ENCODE measurements at places on chromosomes 5 and 9. TPM values are rescaled to one million over a fixed set of nuclear protein-coding genes. Genes with fewer than 3 reads are reported as not detected.

SLC36A3 gene
- polyA plus RNA-seq, result not detected

TPRN gene
- polyA plus RNA-seq, result 6.5 TPM

ADAMTS16 gene
- not detected for polyA plus RNA-seq

TMEM252 gene
- polyA plus RNA-seq, result not detected

CER1 gene
- polyA plus RNA-seq, result not detected

IFNA13 gene
- polyA plus RNA-seq, result not detected

IFNE gene
- polyA plus RNA-seq, result not detected

DNA sequence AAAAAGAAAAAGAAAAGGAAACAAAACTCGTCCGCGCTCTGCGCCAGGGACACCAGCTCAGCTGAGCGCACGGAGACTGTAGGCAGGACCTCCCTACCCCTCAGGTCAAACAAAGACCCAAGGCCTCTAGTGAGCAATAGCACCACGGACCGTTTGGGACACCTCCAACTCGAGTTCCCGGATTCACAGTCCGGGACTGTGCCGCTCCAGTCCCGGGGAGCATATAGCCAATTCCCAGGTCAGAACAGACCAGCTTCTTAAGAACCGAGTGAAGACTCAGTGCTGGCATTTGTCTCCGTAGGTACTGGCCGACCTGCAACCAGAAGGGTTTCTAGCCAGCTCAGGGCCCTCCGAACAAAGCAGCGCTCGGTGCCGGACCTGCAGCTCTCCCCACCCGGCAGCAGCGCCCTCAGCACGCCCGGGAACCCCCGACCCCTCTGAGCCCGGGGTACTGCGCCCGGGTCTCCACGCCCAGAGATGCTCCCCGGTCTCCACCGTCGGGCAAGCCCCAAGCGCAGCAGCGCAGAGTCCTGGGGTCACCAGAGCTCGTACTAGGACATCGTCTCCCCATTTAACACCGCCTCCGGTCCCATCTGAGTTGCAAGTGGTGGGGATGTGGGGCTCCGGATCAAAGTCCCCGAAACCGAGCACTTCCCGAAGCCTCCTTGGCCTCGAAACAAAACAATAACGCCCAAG is 591 bp downstream of the ABCA1 start:
- peak; percentile 49 for DNase-seq

DNA sequence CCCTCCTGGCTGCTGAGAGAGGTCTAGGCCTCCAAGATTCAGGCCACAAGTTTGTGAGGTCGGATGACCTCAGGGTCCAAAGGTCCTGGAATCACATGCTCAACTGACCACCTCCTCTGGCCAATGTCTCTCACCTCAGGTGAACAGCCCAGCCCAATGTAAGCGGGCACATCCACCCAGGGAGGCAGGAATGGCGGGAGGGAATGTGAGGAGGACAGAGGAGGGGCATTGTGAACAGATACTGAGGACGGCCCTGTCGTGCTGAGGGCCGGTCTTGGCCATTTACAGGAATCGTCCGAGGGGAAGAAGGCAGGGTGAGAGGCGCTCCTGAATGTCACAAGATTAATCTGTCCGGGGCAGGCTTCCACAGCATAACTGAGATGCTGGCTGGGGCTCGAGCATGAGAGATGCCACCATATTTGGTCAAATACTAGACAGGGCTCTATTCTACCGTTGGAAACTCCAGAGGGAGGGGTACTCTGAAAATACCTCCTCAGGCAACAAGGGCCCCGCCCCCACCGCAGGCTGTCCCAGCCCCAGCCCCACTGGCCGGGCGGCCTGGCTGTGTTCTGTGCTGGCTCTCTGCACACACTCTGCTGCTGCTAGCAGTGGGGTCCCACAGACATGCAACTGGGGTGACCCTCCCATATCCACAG is 1.5 kb upstream of the IL17B start:
- no peak for DNase-seq

GRCh38 chr9:15304632-15305031 is 2.4 kb downstream of the TTC39B start:
- DNase-seq, result no peak

DNA sequence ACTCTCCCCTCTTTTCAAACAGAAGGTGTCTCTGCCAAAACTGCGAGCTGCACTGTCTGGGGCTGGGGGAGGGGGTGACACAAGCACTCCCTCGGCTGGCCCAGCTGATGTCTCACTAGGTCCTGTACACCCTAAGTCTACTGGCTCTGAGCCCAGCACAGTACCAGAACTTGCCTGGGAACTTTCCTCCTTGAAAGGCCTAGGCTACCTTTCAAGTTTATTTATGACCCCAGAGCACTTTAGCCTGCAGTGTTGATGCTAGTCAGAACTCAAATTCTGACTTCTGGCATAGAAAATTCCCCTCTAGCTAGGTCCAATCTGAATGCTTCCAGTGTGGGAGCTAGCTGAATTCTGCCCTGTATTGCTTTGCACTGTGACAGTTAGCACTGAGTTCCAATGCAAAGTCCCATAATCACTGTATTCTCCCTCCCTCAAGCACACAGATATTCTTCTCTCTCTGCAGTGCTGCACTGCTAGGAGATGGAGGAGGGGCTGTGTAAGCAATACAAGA is 10.5 kb downstream of the LURAP1L start:
- no peak for DNase-seq

- peak; percentile 54 for DNase-seq
Observed at GRCh38 chr5:80082731-80083100, 47.6 kb downstream of the THBS4 start.

DNA sequence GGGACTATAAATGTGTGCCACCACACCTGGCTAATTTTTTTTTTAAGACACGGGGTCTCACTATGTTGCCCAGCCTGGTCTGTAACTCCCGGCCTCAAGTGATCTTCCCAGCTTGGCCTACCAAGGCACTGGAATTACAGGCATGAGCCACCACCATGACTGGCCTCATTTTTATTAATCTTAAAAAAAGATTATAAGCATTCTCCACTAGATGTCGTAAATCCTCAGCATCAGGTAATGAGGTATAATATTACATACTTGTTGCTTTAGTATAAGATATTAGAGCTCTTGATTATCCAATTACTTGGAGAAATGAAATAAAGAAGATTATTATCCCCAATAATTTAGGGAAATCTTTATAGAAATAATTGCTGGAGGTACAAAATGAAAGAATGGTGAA is 78.2 kb upstream of the HTR1A start:
- no peak for DNase-seq

GRCh38 chr5:125333416-125333815 is 587.0 kb upstream of the ZNF608 start:
- DNase-seq, result no peak

DNA sequence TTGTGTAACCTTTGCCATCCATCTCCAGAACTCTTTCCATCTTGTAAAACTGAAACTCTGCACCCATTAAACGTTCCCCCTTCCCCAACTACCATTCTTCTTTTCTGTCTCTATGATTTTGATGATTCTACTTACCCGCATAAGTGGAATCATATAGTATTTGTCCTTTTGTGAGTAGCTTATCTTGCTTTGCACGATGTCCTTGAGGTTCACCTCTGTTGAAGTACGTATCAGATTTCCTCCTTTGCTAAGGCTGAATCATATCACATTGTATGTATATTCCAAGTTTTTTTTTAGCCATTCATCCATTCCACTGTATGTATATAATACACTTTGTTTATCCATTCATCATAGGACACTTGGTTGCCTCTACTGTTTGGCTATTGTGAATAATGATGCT is 2.9 kb upstream of the RNF130 start:
- no peak for DNase-seq

DNA sequence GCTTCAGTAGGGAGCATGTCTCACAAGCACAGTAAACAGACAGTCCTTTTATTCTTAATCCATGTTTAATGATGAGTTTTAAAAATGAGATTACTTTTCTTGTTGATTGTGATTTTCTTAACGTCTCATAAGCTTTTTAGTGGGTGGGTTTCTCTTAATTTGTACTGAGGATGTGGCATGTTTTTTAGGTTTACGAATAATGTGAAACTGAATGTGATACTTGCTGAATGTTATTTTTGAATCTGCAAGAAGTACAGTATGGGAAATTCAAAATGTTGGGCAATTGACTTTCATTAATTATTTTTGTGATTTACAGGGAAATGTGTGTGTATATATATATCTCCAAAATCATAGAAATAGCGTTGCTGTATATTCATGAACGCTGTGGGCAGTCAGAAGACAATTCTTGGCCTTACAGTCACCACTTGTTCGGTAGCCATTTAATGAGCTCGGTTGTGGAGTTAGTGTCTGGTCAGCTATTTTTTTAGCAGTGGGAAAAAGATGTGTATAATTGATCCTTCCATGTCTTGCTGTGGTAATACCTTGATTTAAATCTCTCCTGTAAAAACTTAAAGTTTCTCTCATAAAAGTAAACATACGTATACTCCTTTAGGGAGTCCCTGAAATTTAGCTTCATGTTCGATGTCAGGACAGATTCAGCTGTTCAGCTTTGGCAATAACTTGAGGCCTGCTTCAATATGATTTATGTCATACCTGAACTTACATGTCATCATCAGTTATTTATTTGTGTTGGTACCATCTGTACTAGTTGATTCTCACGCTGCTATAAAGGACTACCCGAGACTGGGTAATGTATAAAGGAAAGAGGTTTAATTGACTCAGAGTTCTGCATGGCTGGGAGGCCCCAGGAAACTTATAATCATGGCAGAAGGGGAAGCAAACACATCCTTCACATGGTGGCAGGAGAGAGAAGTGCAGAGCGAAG is 15.0 kb downstream of the ICE1 start:
- DNase-seq, result no peak

- DNase-seq, result no peak
Observed at GRCh38 chr5:173341961-173342430, 13.8 kb upstream of the STC2 start.

DNA sequence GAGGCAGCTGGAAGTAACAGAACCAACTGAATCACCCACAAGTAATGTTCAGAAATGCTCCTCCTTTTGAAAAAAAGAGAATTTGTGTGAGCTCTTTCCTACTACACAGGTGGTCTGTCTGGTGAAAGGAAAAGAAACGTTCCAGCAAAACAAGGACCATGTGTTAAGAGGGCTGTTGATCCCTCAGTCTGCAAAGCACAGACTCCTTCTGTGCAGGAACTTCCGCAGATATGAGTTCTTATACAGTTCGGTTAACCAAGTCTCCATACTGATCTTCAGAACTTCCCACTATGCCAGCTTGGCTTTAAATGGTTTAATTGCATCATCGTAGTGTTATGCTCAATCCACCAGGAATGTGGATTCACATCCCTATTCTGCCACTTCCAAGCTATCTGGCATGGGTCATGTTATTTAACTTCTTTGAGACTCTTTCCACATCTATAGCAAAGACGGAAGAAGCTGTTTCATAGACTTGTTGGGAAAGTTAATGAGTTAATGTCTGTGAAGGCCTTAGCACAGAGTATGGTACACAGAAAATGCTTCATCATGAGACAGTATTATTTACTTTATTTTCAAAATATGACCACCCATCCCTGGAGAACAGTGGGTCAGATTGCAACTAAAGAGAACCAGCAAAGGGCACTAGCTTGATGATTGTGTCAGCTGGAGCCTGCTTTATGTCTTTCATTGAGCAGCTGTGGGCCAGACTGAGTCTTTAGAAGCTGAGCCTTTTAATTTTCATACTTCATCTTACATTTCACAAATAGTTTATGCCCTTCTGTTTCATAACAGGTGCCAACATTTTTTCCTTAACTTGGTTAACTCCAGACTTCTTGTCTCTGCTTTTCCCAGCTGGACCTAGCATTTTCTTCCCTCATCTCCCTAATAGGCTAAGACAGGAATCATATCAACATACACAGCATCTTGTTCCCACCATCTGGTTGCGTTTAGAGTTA is 89.9 kb downstream of the MAMDC2 start:
- no peak for DNase-seq

All from liver (tissue), 10 donors.